ENCODE measurements at places on chromosomes 6 and 20.

- peak; percentile 53 for DNase-seq
These were observed at the start of gene TSHZ2 for GRCh38 chr20:52972190-52972937. Gene TSHZ2, plus strand, starts transcription at chr20:52972358. Its CDS starts 936 bp downstream, at chr20:52973294.

DNA sequence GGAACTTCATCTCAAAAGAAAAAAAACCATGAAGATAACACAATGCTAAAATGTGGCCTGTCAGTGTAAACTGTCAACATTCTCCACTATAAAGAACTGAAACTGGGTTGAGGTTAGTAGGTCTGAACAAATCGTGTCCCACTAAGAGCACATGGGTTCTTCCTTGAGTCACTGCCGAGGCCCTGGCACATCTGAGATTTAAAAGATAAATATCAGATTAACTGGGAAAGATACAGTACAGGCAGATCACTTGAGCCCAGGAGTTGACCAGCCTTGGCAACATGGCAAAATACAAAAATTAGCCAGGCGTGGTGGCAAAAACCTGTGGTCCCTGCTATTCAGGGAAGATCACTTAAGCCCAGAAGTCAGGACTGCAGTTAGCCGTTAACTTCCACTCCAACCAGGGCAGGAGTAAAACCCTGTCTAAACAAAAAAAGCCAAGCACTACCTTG lies 5.6 kb downstream of the EEF1A1 start:
- no peak for DNase-seq

- DNase-seq = no peak
These were observed 517.8 kb downstream of the PKHD1 start for GRCh38 chr6:51569594-51569993.

DNA sequence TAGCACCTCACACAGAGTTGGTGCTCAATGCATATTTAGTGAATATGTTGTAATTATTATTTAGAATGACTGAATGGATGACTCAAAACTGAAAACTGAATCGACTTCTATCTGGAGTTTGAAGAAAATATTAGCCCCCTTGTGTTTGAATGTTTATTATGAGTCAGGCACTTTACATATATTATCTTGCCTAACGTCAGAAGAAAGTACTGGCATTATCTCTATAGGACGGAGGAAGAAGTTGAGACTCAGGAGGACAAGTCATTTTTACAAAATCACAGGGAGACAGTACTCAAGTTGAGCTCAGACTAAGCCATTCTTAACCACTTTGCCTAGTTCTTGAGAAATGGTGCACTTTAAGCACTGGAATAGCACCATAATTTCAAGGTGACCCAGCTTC lies 684.0 kb downstream of the UTRN start:
- DNase-seq = no peak

- no peak for DNase-seq
These were observed 184.5 kb upstream of the SLC24A3 start for GRCh38 chr20:19027971-19028370.

DNA sequence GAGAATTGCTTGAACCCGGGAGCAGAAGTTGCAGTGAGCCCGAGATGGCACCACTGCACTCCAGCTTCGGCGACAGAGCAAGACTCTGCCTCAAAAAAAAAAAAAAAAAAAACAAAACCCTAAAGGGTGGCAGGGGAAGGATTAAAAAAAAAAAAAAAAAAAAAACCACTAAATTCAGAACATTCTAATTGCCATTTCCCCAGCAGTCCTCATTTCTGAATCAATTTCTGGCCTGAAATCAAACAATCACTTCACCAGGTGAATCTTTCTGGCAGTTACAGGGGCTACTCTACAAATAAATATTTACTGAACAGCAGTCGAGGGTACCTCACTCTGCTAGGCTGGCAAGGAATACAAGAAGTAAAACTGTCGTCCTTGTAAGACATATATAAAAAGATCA lies 1.2 kb downstream of the UQCC1 start:
- no peak for DNase-seq

DNA sequence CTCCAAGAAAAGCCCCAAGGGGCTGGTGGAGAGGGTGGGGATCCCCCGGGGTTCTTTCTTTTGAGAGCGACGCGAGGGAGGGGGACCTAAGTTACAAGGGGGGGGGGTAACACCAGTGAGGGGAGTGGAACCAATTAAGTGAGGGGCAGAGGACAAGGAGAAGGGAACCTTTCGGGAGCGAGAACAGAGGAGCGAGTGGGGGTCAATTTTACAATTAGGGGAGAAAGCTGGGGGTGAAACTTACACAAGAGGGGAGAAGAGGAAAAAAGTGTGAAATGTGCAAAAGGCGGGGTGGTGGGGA lies 548 bp downstream of the SALL4 start:
- DNase-seq = no peak

DNA sequence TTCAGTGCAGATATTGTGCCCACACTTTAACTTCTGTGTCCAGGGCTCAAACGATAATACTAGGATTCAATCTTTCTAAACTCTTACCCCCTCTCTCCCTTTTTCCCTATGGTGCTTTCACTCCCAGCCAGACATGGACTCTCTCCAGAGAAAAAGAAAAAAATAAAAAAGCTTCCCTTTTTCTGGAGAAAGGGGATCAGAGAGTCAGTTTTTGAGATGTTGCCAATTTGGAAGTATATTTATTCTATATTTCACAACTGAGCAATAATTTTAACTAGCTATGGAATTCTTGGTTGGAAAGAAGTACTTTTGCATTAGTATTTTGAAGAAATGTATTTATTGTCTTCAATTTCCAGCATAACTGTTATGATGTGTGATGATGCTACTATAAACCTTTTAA lies 72.2 kb upstream of the ZFP64 start:
- DNase-seq = no peak

- DNase-seq = no peak
These were observed 81.1 kb upstream of the SLCO4A1 start for GRCh38 chr20:62561182-62561581.

DNA sequence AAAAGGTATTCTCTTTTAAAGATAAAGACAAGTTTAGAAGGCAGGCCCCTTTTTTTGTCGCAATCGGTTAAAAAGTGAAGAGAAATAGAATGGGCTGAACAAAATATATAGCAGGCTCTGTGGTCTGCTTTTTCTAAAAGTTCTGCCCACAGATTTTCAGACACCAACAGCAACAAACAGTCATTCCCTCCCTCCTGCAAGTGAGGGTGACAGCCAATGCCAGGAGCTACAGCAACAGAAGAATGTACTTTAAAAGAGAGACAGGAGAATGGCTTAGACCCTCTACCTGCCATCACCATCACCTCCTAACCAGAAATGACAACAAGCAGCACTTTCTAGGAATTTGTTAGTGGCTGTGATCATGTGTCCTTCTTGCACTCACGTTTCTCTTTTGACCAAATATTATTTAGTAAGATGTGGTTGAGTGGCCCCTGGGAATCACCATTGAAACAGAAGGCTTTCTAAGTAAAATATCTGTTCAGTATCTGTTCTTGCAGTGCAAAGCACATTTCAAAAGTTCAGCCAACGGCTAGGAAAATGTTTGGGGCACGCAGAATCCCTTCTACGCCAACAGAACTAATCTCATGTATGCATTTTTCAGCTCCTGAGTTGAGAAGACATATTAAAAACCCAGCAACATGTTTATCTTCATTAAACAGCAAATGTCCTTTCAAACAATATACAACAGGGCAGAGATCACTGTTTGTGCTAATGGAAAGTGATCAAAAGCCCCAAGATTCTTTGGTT lies 248.5 kb downstream of the ATXN1 start:
- no peak for DNase-seq

- no peak for DNase-seq
These were observed 444.3 kb downstream of the BCKDHB start for GRCh38 chr6:80550748-80551147.

DNA sequence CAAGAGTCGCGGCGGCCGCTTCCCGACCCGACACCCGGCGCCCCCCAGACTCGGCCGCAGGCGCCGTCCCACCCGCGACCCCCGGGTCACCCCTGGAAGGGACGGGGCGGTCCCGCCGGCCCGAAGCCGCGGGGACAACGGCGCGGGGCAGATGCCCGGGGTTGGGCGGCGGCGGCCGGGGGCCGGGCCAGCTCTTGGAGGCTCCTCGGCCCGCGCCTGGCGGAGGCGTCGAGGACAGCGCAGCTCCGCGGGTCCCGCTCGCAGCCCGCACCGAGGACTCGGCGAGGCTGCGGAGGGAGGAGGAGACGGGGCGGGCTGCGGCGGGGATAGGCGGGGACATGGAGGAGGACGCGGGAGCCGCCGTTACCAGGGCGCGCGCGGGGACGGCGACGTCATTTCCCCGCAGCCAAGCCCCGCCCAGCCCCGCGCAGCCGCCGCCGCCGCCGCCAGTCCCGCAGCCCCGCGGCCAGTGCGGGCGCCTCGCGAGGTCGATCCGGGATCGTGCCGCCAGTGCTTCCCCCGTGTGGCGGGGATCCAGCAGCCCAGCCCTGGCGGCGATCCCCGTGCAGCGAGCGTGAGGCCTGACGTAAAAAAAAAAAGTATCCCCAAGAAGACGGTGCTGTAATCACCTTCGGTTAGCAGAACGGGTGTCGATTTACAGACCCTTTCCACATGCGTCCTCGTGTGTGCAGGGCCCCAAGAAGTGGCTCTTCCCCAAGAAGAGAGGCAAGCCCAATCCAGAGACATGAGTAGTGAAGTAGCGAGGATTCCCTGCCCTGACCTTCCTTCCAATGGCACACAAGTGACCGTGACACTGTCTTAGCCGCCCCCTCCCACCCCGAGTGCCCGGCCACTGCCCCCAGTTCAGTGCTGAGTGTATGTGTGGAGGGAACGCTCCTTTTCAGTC lies at the start of gene FAM184A:
Gene FAM184A (minus strand): TSS at position 289 of the 907 bp plus-strand sequence. CDS start 365 bp downstream, outside the sequence.
- peak; percentile 82 for DNase-seq

- no peak for DNase-seq
These were observed 43.0 kb downstream of the CFAP61 start for GRCh38 chr20:20095114-20095872.
